Caudate nucleus (tissue), 63 donors: ENCODE measurements at places on chromosomes 5 and 9.

- no peak for DNase-seq
Measured at GRCh38 chr5:167843881-167844572, 447.4 kb upstream of the WWC1 start.

DNA sequence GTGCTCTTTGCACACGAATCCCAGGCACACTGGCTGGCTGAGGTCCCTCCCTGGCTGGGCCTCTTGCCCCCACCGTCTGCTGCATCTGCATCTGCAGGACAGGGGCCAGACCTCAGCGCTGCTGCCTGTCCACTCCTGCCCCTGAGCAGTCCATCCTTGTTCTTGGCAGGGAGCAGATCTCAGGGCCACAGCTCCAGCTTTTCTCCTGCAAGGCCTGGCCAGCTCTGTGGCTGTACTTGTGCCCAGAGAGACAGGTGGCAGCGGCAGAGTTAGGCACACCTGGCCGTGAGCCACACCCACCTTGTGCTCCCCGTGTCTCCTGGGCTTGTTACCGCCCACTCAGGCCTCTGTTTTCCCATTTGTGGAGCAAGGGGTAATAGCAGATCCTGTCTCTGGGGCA, 13.9 kb downstream of the NEK6 start:
- DNase-seq = no peak

DNA sequence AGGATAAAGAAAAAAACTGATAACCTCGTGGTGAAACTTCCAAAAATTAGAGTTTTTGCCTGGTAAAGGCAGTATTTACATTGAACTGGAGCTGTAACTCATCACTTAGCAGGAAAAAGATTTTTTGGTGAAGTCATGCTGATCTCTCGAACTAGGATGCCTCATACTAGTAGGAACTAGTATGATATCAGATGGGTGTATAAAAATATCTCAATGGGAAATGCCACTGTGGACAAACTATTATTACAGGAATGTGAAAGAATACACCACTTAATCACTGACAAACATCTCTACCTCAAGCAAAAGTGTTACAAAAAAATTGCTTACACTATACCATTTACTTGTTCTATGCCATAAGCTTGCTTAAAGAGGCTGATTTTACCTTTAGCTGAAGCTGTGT, 28.4 kb downstream of the RFX3 start:
- DNase-seq = no peak

- DNase-seq = no peak
Measured at GRCh38 chr5:50958852-50959457, 292.5 kb downstream of the PARP8 start.

DNA sequence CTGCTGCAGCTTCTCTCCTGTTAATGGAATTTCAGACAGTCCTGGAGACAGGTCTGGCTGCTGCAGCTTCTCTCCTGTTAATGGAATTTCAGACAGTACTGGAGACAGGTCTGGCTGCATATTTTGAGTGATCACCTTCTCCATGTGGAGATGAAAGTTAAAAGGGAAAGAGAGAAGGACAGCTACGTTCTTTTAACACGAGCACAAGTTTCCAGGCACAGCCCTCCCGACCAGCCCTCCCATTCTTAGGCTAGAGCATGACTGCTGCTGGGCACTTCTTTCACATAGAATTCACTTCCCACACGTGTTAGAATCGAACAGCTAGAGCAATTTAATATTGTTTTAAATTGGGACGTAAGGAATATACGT, 133.3 kb upstream of the DMRT1 start:
- no peak for DNase-seq

DNA sequence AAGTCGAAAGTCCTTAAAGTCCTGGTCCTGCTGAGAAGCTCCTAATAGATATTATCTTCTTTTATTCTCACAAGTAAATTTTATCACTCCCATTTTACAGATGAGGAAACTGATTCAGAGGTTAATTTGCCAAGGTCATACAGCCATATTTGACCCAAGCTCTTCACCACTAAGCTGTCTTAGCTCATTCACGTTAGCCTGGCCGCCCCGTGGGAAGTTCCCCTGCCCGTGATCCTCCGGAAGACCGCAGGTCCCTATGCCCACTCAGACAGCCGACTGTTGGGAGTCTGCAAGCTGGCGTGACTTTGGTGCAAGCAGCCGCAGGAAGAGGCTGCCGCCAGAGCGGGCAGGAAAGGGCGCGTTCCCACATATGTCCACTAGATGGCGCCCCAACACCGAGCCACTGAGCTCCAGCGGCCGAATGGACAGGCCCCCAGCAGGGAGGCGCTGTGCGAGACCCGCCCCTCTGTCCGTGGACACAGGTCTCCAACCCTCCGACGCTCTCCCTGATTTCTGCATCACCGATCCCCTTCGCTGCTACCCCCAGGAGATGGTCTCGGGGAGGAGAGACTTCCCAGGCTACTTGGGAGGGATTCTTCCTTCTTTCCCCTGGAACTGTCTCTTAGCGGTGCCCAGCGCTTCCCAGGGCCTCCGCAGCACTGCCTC, 10.0 kb upstream of the ARAP3 start:
- peak; percentile 84 for DNase-seq

DNA sequence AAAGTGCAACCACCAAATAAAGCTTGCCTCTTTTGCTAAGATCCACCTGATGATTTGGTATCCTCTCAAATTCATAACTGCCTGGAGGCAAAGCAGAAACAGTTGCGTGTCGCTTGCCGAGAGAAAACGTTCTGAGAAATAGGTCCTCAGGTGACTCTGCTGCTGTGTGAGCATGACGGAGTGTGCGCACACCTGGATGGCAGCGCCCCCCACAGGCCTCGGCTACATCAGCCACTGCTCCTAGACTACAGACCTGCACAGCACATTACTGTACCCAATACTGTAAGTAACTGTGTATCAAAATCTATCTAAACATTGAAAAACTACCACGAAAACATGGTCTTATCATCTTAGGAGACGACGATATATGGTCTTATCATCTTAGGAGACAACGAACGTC, 87.4 kb downstream of the CAMSAP1 start:
- no peak for DNase-seq

DNA sequence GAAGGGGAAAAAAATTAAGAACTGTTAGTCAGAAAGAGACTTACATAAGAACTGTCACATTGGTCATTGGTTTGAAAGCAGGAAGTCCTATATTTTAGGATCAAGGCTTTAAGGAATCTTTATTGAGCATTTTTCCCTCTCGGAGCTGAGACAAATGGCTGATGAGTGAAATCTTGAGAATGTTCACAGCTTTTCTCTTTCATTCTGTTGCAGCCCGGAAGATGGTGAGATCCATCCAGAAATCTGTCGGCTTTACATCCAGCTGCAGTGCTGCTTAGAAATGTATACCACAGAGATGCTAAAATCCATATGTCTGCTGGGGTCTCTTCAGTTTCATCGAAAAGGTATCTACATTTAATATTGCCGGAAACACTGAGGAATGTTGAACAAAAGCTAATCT, 69.7 kb downstream of the RGS7BP start:
- no peak for DNase-seq

GRCh38 chr9:114895521-114895991, 34.8 kb downstream of the TNFSF8 start:
- no peak for DNase-seq

DNA sequence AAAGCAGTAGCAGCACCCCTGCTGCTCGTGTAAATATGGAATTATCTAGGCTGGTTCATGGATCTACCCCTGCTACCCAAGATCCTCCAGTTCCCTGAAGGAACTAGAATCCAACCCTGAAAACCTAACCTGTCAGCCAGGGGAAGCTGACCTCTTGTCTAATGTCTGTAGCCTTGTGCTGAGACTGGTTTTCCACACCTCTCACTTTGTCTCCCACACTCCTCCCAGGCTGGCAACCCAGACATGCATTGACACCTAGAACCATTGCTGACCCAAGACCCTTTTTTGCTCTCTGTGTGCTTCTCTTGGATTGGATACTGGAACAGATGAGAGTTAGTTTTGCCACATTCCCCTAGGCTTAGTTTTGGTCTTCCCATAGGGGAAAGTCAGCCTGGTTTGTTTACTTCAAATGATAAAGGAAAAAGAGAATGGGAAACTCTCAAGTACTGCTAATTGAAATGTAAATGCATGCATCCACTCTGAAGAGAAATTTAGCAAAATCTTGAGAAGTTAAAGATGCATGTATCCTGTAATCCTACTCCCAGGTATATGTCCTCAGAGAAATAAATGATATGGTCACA, 36.6 kb upstream of the NR4A3 start:
- DNase-seq = no peak

- DNase-seq = no peak
Measured at GRCh38 chr9:76873056-76873792, 32.7 kb downstream of the PRUNE2 start.

GRCh38 chr5:91297994-91298393, 85.1 kb downstream of the ARRDC3 start:
- no peak for DNase-seq

DNA sequence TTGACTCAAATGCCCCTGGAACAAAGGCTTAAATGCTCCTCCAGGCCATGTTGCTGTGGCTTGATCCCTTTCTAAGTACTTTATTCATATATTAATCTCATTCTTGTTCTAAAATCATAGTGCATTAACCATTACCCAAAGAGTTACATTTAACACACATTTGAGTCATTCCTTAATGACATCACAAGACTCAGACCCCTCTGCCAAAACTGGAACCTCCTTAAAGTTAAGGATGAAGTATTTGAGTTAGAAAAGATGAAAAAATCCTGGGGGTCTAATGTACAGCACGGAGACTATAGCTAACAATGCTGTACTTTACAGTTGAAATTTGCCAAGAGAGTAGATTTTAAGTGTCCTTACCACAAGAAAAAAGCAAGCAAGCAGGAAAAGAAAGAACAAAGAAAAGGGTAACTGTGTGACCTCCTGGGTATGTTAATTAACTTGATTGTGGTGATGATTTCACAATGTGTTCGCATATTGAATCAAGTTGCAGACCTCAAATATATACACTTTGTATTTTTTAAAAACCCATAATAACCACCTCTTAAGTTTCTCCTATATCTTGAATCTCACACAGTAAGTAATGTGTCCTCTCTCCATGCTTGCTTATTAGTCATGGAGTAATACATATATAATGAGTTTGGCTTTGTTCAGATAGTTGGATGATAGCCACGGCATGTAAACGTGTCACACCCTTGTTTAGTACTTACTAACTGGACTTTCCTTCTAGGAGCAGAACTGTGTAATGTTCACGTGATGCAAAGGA, 376.9 kb downstream of the SEMA5A start:
- no peak for DNase-seq

DNA sequence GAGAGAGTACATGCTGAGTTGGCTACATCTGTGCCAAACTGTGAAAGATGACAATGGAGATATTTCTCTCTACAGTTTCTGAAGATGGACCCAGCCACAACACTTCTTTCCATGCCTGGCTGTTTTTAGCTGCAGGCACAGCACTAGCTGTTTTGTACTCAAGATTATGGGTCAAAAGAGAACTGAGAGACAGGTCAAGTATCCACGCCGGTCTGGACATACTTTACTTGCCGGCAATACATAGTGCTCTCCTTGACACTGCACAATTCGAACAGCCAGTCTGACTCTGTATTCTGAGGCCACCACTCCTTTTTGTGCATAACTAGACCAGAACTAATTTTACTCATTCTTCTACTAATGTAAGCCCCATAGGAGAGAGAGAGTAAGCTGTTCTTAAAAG, 2.6 kb downstream of the PRLR start:
- no peak for DNase-seq

DNA sequence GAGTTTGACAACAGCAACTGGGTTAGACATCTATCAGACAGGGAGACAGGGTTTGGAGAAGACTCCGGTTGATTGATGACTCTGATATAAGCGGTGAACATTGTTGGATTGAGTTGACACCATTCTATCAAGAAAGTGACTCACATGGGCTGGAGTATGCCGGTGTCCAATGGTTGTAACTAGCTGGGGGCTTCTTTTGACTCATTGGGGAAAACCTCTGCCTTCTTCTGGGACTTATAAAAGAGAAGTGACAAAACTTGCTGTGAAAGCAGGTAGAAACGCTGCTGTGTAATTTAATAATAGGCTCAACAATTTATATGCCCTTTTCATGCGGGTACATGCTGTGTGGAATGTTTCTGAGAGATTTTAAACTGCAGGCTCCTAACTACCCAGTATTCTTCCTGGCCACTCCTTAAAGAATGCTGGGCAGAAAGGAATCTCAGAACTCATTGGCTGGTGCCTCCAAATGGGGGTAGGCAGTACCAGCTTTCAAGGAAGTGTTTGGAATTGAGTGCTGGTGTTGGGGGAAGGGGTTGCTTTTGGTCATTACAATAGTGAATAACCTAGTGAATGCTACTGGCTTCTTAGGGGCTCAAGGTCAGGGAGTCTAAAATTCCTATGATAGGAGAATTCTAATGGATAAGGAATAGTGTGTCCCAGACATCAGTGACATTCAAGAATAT, 43.9 kb downstream of the FYB1 start:
- DNase-seq = no peak

GRCh38 chr9:75941066-75941465, 50.6 kb downstream of the PCSK5 start:
- no peak for DNase-seq

DNA sequence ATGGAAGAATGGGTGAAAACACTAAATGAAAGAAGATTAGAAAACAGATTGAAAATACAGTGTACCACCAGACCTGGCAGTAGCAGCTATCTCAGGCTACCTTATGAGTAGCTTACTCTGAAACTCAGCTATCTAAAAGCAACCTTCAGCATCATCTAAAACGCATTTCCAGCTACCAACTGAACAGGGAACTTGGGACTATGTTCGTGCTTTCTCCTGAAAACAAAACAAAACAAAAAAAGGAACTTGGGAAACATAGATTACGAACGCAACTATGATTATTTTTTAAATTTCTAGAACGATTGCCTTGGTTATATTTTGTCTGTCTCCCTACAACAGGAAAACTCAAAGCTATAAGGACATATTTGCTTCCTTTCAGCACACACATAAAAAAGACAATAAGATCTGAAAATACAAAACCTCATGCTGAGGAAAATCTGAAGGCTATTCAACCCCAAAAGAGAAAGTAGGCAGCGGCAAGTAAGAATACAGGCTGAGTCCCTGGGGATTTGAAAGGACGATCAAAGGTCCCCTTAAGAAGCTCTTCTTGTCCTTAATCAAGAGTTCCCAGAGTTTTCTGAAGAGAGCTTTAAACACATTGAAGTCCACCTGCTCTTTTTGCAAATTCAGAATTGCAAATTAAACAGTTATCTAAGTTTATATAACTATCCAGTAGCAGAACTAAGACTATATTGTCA, 53.4 kb downstream of the OR2K2 start:
- DNase-seq = no peak

DNA sequence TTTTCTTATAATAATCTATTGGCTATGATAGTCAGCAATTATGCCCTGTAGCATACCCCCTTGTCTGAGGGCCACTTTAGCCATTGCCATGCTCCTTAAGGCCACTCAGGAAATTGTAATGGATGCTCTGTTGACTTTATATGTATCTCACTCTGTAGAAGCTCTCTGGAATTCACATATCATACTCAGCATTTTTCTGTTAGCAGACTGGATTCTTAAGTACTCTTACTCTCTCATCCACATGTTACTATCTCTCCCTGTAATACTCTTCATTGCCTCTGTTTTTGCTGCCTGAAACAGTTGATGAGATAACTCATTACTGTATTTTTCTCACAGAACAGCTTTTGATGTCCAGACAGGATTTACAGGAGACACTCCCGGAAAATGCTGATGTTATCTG, 24.2 kb downstream of the TMEM232 start:
- no peak for DNase-seq

- no peak for DNase-seq
Measured at GRCh38 chr5:68406767-68407241, 191.2 kb downstream of the PIK3R1 start.
